Immature natural killer cell (primary cell): ENCODE measurements at places on chromosomes 6 and 20. TPM values are rescaled to one million over a fixed set of nuclear protein-coding genes. Genes with fewer than 3 reads are reported as not detected.

DNA sequence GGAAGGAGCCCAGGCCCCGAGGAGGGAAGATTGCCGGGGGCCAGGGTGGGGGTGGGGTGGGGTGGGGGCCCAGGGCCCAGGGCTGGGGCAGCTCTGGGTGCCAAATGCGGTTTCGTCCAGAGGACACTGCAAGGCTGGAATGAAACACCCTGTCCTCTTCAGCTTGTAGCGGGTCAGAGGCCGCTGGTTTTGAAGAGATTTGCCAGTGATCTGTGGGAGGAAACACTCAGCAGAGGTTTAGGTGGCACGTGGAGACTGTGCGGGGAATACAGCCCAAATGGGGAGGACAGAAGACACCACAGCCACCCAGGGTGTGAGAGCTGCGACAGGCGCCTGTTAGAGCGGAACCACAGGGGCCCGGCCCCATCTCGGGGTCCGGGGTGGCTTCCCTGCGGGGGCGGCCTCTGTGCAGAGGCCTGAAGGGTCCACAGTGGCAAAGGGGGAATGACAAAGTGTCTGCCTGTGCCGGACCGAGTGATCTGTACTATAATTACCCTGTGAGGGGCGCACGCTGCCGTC is 29.2 kb downstream of the FRMD1 start:
- no peak for DNase-seq

DNA sequence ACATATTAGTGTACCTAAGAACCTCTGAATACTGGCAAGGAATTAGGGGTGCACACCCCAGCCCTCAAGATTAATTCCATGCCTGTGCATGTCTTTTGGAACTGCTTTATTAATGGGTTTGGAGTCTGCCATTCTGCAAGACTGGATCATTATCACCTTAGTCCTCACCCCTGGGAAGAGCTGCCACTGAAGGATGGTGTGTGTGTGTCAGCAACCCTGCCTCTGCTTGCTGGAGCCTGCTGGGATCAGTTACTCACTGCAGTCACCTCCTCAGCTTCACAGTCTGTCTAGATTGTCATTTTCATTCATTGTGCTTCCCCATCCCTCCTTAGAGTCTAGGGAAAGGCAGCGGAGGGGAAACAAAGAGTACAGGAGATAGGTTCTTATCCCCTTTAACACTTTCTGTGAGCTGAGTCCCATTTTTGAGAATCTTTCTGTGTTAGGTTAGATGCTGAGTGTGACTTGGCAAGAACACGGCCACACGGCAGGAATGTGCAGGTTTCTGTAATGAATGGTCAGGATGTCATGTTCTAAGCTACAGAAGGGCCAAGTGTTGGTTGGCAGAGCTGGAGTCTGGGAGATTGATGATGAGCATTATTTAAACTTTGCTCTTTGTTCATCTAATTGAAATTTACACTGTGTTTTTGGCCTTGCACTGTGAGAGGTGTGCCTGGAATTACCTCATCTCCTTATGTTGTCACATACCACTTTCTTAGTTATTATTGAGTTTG is 21.1 kb downstream of the GHRH start:
- DNase-seq: no peak

MYT1 gene
- polyA plus RNA-seq: not detected

DNA sequence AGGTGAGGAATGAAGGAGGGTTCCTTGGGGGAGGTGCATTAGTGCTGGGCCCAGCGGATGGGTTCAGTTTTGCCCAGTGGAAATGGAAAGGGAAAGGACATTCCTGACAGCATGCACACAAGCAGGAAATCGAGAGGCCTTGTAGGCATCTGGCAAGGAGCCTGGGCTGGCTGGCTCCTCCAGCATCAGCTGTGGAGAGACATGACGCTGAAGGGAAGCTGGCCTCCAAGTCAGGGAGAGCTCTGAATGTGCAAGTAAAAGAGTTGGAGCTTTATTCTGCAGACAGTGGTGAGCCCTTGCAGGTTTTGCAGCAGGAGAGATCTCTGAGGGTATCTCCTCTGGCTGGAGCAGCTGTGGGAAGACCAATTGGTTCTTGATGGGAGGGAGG is 154.3 kb downstream of the MRPL14 start:
- DNase-seq: no peak
